CD4-positive, alpha-beta T cell treated with Interleukin-6 for 4 hours (primary cell): ENCODE measurements at places on chromosomes 3 and 15.

DNA sequence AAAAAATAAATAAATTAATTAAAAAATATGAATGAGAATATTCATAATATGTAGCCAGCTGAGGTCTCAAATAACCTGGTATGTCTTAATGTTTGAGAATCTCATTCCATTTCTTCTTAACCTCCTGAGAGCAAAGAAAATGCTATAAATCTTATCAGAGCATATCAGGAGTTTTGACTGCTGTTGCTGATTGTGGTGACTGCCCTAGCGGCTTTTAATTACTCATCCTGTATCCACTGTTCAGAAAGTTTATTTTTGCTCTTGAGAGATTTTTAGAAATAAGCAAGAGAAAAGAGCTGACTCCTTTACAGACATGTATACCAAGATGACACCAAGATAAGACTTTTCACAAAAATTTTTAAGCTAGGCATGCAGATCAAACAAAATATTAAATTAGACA is 454.8 kb upstream of the CBLB start:
- DNase-seq = no peak

- DNase-seq = no peak
Measured at GRCh38 chr3:4950351-4950784, 28.9 kb upstream of the BHLHE40 start.

- no peak for DNase-seq
Measured at GRCh38 chr3:168990134-168990533, 673.4 kb downstream of the MECOM start.

- no peak for DNase-seq
Measured at GRCh38 chr3:155889952-155890351, 19.5 kb downstream of the GMPS start.

DNA sequence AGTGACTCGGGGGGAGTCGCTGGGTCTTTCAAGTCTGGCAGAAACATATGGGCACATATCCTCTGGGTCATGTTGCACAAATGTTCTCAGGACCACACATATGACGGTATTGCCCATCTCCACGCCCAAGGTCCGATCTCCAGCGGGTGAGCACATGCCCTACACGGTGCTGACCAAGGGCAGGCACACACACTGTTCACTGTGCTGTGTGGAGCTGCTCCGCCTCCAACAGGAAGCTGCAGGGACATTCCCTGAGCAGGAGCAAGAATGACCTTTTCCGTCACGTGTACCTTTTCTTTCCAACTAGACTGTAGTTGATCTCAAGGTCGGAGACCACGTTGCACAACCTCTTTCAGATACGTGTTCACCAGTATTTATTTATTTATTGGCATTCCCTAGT is 41.7 kb upstream of the B3GNT5 start:
- no peak for DNase-seq

DNA sequence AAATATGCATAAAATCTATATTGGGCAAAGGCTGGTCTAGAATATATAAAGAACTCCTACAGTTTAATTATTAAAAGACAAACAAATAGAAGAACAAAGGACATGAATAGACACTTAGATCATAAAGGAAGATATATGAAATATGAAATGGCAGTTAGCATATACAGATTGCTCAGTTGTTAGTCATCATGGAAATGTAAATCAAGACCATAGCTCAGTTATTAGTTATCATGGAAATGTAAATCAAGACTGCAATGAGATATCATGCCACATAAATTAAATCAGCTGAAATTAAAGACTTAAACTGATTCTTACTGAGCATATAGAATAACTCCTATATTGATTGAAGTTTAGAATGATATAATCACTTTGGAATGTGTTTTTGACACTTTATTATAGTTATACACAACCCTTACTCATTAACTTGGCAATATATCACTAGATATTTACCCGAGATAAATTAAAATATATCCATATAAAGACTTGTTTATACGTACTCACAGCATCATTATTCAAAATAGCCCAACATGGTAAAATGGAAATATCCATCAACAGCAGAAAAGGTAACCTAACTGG is 45.2 kb upstream of the GOLGA8B start:
- DNase-seq = no peak

- no peak for DNase-seq
Measured at GRCh38 chr3:46903341-46904302, 26.1 kb downstream of the PTH1R start.

GRCh38 chr3:138384531-138384930 is 36.2 kb downstream of the MRAS start:
- DNase-seq = no peak

- no peak for DNase-seq
Measured at GRCh38 chr15:80559320-80559693, 135.8 kb upstream of the ABHD17C start.

- DNase-seq = no peak
Measured at GRCh38 chr15:101264011-101264410, 12.2 kb upstream of the CHSY1 start.

DNA sequence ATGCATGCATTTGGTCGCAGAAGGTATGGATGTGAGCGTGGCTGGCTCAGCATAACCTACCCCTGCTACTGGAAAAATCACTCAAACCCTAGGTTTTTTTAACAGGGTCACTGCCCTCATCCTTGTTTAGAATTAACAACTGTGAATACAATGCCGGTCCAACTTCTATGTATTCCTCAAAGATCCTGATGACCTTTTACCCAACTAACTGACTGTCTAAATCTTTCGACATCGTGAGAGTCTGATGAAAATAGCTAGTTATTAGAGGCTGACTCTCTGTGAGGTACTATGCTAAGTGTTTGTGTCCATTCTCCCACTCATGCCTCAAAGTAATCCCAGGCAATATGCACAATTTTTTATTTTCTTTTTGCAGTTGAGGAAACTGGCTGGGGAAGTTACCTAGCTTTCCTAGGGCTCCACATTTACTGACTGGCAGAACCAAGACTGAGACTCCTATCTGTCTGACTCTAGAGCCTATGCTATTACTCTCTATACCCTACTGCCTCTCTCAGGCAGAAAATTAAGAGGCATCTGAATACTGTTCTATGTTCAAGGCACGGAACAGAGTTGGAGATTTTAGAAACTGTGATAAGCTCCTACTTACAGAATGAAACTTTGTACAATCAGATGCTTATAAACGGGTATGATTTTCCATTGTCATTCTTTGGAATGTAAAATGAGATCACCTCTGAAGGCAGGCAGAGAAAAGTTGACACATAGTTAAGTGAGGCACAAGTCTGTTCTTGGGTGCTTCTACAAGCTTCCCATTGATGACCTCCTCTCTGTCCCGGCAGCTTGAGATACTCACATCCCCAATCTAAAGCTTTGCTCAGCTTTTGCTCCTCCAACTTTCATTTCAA is 56.4 kb downstream of the FILIP1L start:
- no peak for DNase-seq

DNA sequence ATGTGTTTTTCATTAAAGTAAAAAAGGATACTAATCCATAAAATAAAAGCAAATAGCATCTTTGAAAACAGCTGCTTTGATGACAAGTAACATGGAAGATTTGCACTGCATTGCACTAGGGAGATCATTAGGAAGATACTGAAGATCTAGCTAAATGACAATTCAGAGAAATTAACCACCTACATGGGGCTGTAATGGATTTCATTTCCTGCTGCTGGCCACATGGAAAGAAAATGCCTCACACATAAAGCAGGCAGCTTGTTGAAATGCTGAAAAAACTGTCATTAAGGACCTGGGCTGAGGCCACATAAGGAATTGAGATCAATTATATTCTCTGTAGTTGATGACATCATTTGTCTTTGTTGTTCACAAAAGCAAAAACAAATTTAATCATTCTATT is 94.1 kb downstream of the PYDC2 start:
- no peak for DNase-seq

DNA sequence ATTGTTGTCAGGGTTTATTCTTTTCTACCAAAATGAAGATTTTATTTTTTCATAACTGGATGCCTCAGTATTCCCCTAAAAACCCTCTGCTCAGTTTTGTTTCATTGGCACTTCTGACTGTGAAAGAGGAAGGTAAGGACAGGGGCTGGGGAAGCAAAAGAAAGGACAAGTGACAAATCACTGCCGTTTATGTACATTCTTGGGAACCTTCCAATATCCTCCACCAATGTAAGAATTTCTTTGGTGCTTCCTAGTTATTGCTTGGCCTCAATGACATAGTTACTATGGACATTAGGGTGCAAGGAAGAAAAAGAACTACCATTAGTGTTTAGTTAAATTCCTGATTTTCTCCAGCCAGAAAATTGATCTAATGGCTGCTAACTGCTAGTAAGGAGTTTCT is 131.0 kb upstream of the C15orf61 start:
- DNase-seq = no peak

DNA sequence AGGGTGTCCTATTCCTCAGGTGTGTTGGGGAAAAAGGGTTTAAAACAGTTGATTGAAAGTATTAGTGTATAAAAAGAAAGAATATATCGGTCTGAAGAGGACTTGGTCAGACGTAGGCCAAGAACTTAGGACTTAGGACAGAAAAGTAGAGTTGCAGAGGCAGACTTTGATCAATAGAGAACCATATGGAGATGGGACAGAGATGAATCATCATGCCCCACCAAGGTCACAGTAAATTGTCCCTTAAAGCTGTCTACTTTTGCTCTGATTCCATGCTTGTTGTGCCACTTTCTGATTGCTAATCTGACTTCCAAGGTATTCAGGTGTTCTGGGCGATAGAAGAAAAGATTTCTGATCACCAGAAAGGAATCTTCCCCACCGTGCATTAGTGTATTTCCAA is 52.9 kb upstream of the ZDHHC23 start:
- DNase-seq = no peak

GRCh38 chr3:145854499-145854898 is 306.5 kb downstream of the PLOD2 start:
- DNase-seq = no peak

DNA sequence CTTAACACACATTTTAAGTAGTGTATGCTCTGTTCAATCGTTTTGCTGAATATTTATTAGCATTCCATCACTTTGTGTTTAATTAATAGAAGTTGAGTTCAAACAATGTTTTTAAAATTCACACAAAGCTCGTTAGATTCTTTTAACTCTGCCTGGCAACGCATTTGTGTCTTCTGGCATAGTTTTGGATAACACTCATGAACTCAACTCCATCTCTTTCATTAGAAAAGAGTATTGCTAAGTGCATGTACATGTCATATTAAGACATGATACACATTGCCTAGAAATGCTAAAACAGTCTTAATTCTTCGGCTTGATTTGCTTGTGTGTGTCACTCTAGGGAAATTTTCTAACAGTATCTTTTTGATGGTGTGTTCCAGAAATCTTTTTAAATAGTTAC is 15.7 kb downstream of the TSC22D2 start:
- no peak for DNase-seq

GRCh38 chr3:184157206-184157605 is 2.0 kb downstream of the DVL3 start:
- no peak for DNase-seq

DNA sequence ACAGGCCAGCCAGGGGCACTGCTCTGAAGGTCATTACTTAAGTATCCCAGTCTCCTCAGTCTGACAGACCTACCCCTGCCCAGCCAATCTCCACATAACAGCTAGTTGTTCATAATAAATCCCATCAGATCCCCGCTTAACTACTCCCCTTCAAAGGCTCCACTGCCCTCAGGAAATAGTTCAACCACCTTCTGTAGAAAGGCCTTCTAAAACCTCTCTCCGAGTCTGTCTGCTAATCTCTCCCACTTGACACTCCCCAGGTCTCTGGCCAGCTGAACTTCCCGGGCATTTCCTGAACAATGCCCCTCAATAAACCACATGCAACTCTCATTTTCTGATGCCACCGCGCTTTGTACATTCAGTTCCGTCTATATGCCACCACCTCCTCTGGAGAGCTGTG is 6.0 kb downstream of the PRC1 start:
- no peak for DNase-seq

DNA sequence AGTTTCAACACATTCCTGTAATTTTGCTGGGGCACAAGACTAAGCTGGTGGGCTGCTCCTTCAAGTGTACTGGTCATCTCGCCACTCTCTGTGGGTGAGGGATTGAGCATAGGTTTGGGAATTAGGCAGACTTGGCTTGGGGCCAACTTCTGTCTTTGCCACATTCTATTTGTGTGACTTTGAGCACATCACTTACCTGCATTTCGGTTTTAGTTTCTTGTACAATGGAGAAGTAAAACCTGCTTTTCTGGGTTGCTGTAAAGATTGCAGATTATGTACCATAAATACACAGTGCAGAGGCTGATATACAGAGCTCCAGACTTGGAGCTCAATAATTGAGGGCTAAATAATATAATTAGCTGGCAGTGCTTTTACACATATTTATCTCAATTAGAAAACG is 162.1 kb downstream of the C3orf38 start:
- DNase-seq = no peak

DNA sequence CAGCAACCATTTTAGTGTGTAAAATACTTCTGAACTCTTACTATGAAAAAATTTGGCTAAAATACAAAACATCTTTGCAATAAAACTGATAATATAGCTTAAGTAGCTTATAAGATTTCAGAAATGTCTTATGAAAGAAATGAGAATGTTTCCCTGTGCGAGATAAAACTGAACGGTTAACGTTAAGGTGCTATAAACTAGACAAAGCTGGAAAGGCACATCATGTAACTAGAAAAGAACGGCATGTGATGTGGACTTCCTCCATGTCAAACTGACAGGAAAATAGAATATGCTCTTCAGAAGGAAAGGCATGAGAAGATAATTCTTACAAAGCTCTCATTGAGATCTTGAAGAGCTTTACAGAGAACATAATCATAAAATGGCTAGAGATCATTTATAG is 36.5 kb downstream of the NCK1 start:
- no peak for DNase-seq

DNA sequence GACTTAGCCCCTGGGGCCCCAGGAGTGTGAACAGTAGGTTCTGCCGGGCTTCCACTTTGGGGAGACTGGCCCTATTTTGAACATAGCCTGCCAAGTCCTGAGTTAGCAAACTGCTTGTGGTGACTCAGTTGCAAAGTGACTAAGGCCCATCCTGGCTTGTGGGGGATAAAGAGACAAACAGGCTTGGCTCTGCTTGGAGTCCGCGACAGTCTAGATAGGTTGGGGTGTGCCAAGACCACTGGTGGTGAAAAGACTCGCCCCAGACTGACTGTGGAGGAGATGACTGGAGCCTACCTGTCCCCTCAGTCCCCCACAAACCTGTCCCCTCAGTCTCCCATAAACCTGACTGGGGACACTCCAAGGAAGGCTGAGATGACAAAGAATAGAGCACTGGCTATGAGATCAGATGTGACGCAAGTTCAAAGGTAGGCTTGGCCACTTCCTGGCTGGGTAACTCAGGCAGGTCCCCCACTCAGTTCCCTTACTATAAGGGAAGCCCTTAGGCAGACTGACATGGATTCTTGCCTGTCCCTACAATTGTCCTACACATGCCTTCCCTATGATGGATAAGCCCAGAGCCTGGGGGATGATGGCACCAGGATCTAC is 4.3 kb downstream of the DNASE1L3 start:
- peak; percentile 13 for DNase-seq

DNA sequence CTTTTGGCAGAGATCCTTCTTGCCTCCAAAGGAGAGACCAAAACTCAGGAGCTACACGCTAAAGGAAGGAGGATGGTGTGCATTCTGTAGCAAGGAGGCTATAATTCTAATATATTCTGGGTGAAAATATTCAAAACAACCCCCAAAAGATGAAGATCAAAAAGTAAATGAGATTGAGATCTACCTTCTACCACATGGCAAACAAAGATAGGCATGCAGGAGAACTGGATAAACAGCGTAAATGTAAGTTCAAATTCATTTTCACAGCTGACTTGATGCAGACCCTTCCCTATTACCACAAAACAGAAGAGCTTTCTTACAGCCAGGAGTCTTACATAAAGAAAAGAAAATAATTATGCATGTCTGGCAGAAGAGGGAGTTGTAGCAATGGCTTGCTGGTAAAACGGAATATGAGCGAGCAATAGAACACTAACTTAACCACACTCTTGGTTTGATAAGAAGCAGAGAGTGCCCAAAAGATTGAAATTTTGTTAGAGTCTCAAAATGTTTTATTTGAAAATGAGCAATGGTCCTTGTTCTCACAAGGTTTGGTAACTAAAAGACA is 272.7 kb downstream of the MECOM start:
- DNase-seq = no peak
